ENCODE measurements at places on chromosomes 6 and 20.

DNA sequence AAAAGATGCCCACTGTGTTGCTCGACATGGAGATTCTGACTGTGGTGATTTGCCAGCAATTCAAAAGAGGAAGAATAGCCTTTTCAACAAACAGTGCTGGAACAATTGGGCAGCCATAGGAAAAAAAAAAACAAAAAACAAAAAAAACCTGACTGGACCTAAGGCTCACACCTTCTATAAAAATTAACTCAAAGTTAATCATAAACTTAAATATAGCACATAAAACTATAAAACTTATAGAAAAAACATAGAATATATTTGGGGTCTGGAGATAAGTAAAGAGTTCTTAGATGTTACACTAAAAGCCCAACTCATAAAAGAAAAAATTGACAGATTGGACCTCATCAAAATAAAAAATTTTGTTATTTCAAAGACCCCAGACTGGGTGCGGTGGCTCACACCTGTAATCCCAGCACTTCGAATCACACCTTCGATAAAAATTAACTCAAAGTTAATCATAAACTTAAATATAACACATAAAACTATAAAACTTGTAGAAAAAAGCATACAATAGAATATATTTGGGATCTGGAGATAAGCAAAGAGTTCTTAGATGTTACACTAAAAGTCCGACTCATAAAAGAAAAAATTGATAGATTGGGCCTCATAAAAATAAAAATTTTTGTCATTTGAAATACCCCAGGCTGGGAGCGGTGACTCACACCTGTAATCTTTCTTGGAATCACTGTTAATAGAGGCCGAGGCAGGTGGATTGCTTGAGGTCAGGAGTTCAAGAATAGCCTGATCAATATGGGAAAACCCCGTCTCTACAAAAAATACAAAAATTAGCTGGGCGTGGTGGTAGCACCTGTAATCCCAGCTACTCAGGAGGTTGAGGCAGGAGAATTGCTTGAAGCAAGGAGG lies 115.6 kb upstream of the FAM83B start:
- DNase-seq, result no peak

DNA sequence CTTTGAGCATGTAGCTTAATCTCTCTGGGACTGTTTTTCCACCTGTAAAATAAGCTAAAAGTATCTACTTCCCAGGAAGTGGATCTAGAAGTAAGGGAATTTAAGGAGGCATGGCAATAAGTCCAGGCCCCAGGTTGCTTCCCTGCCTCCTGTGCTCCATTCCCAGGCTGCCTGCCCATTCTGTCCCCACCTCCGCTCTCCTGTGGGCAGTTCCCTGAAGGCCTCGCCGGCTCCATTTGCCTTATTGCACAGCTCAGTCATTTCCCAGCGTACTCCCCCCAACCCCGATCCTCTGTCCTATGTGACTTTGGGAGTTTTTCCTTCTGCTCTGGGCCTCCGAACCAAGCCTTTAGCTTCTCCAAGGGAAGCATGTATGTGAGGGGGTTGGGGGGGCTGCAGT lies 4.6 kb downstream of the SLC29A1 start:
- DNase-seq, result no peak

GRCh38 chr6:88612631-88613030 lies 350.8 kb downstream of the RNGTT start:
- DNase-seq, result no peak

DNA sequence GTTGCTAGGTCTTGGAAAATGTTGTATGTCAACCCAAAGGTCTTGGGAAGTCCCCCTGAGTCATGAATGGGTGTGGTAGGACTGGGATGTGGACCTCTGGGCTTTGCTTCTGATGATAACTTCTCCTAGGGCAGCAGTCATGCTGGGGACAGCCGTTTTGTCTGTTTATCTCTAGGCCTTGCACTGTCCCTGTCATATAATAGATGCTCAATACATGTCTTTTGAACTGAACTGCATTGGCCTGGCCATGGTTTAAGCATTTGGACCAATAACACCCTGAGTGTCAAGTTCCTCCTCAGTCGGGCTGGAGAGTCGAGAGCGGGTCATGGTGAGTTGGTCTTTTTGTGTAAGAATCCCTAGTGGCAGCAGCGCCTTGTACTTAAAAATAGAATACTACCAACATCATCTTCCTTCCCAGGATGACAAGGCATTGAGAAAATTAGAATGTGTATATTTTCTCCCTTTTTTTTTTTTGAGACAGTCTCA lies 43.1 kb downstream of the E2F3 start:
- DNase-seq, result no peak

GRCh38 chr20:50229156-50229607 lies 38.6 kb downstream of the CEBPB start:
- no peak for DNase-seq

DNA sequence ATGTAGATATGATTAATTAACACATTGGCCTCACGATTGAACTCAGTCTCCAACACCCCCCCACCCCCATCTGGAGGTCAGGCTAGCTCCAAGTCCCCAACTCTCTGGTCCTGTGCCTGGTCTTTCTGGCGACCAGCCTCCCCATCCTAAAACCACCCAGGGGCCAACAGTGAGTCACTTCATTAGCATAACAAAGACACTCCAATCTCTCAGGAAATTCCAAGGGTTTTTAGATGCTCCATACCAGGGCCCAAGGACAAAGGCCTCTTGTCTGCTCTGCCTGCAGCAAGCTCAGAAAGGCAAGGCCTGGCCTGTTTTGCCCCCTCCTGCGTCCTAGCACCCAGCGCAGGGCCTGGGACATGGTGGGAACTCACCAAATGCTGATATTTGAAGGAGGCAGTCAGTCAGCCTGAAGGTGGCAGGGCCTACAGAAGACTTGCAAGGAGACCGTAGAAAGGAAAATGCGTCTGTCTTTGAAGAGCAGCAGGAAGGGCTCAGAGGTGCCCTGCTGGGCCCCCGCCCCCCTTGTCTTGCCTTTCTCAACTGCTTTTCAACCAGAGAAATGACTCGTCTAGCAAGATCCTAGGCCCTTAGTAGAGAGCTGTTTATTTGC lies 184.7 kb downstream of the CDH4 start:
- DNase-seq, result no peak

DNA sequence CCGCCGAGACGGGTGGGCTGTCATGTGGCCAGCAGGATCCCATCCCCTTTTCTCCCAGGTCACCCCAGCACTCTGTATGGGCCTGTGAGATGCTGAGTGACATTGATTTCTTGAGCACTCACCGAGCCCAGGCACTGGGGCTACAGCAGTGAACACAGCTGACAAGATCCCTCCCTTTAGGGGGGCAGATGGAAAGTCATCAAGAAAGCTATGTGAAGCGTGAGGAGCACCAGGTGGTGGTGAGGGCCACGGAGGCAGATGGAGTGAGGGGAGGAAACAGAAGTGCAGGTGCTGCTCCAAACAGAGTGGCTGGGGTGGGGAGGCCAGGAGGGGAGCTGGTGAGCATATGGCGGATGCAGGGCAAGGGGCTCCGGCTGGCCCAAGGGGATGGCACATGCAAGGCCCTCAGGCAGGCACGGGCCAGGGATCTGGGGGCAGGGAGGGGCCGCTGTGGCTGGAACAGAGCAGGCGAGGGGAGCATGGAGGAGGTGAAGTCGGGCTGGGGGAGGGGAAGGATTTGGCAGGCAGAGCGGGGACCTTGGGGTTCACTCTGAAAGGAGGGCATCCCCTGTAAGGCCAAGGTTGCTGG lies 184.0 kb downstream of the BMP7 start:
- no peak for DNase-seq

- DNase-seq, result no peak
Observed at GRCh38 chr20:33306807-33307206, 23.8 kb downstream of the BPIFB1 start.

- DNase-seq, result no peak
Observed at GRCh38 chr6:32244270-32244669, 20.4 kb upstream of the NOTCH4 start.

- no peak for DNase-seq
Observed at GRCh38 chr6:118295336-118295735, 252.8 kb upstream of the PLN start.

- no peak for DNase-seq
Observed at GRCh38 chr6:34475238-34475682, 9.4 kb downstream of the PACSIN1 start.

DNA sequence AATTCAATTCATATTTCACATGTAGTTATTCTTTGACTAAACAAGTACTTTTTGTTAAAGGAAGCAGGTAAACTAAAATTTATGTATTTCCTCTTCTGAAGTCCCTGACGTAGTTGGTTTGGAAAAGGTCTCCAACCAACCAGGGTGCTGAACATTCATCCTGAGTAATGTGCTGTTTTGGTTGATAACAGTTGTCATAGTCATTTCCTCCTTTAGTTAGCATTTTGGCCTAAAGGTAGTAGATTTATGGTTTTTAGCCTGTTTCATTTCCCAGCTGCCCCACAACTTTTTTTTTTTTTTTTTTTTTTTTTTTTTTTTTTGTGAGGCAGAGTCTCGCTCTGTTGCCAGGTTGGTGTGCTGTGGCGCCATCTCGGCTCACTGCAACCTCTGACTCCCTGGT lies 382.8 kb upstream of the FLRT3 start:
- DNase-seq, result no peak

DNA sequence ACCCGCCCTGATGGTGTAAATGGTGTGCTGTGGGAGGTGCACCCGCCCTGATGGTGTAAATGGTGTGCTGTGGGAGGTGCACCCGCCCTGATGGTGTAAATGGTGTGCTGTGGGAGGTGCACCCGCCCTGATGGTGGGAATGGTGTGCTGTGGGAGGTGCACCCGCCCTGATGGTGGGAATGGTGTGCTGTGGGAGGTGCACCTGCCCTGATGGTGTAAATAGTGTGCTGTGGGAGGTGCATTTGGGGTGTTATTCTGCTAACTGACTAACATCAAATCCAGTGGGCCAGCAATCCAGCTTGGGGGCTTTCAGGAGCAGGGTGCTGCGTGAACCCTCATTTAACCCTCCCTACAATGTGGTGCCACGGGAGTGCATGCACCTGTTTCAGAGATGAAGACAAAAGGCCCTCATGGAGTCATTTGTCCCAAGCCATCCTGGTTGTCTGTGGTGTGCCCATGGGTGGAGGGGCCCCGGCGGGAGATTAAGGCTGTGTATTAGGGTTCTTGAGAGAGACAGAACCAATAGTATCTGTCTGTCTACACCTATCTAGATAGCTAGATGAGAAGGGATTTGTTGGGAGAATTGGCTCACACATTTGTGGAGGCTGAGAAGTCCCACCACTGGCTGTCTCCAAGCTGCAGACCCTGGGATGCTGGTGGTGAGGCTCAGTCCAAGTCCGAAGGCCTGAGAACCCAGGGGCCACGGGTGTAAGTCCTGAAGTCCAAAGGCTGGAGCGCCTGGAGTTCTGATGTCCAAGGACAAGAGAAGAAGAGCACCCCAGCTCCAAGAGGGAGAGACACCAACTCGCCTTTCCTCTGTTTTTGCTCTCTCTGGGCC lies 39.2 kb downstream of the TMEM242 start:
- DNase-seq, result no peak

DNA sequence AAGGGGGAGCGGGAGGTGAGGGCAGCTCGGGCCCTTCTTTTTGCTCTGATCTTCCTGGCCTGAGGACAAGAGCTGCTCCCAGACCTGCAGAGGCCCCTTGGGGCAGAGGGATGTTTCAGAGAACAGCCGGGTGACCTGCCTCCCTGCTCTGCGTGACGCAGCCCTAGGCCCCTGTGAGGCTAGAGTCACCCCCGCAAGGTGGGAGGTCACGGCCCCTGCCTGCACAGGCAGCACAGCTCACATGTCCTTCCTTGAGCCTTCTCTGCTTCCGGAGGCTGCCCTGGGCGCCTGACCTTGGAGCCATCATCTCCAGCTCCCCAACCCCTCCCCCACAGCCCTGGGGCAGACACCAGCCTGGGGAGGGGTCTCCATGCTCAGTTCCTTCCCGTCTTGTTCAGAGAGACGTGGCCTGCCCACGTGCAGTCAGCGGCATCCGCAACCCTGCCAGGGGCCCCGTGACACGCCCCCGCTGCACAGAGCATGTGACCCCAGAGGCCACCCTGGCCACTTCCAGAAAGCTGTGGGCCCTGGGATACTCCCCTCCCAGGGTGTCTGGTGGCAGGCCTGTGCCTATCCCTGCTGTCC lies at the start of gene BIRC7:
BIRC7 (plus strand) TSS at position 507 of the 585 bp plus-strand sequence. CDS start 192 bp downstream, outside the sequence.
- DNase-seq, result no peak

DNA sequence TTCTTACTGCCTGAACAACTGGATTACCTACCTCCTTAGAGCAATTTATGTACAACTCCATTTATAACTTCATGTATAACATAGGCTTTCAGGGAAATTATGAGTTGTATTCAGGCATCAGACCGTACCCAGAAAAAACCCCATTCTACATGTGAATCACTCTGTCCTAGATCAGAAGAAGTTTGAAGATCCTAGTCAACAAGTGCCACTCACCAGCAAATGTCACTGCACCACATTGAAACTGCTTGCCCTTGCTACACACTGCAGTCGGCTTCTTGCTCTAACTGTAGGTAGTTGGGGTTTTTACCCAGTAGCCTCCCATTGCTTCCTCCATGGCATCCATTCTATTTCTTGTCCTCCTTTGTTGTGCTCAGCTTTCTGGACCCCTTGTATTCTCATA lies 132.4 kb downstream of the DNAH8 start:
- DNase-seq, result no peak

DNA sequence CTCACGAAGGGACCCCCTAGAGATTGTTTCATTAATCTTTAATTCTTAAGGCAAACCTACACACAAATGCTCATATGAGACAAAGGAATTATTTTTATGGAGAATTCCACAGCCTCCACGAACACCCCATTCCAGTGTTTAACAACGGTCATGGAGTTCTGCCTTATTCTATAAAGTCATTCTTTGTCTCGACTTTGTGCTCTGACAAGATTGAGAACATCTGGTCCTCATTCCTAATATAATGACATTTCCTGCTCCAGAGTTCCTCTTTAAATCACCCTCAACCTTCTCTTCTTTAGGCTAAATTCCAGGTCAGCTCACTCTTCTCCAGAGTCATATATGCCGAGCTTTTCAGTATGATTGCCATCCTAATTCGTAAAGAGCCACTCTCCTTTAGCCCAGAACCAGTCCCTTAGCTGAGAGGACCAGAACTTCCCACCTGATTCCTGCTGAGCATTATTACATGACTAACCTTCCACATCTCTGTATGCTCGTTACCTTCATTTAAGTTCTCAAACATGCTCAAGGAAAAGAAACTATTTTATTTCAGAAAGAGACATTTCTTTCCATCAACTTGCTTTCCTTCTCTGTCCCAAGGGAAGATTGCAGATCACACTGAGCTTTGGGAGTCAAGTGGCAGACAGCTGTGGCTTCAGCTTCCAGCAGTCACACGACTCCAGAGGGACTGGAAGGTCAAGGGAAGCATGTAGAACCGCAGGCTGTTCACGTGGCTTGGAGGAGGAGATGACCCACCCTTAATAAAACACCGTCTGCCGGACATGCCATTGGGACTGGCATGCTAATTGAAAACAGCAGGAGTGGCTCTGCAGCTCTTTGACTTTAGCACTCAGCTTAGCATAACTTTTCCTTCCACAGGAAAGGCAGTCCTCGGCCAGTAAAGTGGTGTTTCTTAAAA lies 467.1 kb upstream of the HSF2 start:
- DNase-seq, result no peak

GRCh38 chr6:28875191-28875747 lies 48.5 kb downstream of the TRIM27 start:
- DNase-seq, result no peak

- peak; percentile 3 for DNase-seq
Observed at GRCh38 chr6:46220352-46221221, 49.8 kb upstream of the ENPP5 start.

GRCh38 chr6:169190970-169191369 lies 62.7 kb downstream of the THBS2 start:
- DNase-seq, result no peak

- DNase-seq, result no peak
Observed at GRCh38 chr6:129491436-129491835, 218.5 kb downstream of the ARHGAP18 start.

- no peak for DNase-seq
Observed at GRCh38 chr6:52642368-52642767, 28.5 kb upstream of the TMEM14A start.
